ENCODE measurements at places on chromosomes 5 and 9. TPM values are rescaled to one million over a fixed set of nuclear protein-coding genes. Genes with fewer than 3 reads are reported as not detected.

The SMIM23 gene
- not detected for total RNA-seq

The PDE6A gene
- not detected for total RNA-seq

The IFNA13 gene
- total RNA-seq, result not detected

The GRM6 gene
- total RNA-seq, result not detected

The IQGAP2 gene
- 43.5 TPM for total RNA-seq

The RNF180 gene
- total RNA-seq, result 4.6 TPM

The KIF12 gene
- 2.3 TPM for total RNA-seq

The LEAP2 gene
- 0.79 TPM for total RNA-seq

The CCDC171 gene
- 9.2 TPM for total RNA-seq

The PDCD1LG2 gene
- 1.5 TPM for total RNA-seq

The DRD1 gene
- 0.10 TPM for total RNA-seq

The LHX2 gene
- 27.6 TPM for total RNA-seq

The BAAT gene
- total RNA-seq, result not detected

The PDLIM7 gene
- total RNA-seq, result 30.7 TPM

The DNAJC18 gene
- total RNA-seq, result 6.6 TPM

The ASPN gene
- 197 TPM for total RNA-seq

The DMGDH gene
- total RNA-seq, result 3.3 TPM

The TMEM252 gene
- not detected for total RNA-seq

Measured in skin of body (tissue), 3 donors.